ENCODE measurements at places on chromosomes 12 and 14.

GRCh38 chr12:5771756-5772155 lies 173.3 kb downstream of the ANO2 start:
- no peak for DNase-seq

- peak; percentile 79 for DNase-seq
These were observed 63.8 kb upstream of the SSTR1 start for GRCh38 chr14:38143659-38144505.

DNA sequence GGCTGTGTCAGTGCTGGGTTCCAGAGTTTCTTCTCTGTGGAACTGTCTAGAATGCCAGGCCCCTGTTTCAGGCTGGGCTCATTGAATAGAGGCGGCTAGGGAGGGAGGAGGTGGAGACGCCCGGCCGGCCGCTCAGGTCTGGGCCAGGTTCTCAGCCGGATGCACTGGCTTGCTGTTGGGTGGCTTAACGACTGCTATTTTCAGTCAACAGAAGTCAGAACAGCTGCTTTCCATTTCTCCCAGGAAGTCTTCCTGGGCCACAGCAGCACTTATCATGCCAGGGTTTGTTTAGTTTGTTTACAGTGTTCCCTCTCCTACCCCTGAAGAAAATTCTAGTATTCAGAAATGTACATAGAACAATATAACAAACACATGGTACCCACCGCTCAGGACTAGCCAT lies 26.0 kb upstream of the VPS37B start:
- no peak for DNase-seq

GRCh38 chr12:49809906-49810389 lies 18.3 kb downstream of the NCKAP5L start:
- DNase-seq, result no peak

DNA sequence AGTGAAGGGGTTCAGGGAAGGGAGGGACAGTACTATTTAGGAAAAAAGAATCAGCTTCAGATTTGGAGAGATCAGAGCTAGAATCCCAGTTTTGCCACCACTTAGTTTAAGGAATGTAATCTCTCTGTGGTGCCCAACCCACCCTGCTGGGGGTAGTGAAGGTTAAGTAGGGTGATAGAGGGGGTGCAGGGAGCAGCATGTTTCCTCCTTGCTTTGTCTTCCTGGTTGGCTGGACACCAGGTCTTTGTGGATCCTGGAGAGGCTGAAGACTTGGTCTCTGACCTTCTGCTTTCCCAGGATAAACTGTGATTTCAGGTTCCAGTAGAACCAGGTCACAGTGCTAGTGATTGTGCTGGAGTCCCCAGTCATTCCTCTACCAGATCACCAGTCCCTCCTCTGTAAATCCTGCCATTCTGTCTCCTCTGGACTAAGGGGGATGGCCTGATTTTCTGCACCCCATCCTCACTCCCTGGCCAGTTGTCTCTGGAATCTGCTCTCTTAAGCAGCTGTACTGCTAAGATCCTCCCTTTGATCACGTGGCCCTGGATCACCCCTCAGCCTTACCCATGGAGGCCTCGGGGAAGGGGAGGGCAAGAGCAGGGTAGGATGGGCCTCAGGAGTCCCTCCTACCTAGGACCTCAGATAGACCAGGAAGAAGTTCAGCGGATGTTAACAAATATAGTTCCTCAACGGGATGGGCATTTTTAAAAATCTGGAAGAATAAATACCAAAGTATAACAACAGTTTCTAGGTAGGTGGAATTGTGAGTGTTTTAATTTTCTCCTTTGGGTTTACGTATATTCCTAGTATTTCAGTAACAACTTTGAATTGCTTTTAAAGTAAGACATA lies 3.1 kb downstream of the MAP3K12 start:
- DNase-seq, result peak; percentile 81

GRCh38 chr12:12019881-12020280 lies 50.9 kb upstream of the BCL2L14 start:
- no peak for DNase-seq

DNA sequence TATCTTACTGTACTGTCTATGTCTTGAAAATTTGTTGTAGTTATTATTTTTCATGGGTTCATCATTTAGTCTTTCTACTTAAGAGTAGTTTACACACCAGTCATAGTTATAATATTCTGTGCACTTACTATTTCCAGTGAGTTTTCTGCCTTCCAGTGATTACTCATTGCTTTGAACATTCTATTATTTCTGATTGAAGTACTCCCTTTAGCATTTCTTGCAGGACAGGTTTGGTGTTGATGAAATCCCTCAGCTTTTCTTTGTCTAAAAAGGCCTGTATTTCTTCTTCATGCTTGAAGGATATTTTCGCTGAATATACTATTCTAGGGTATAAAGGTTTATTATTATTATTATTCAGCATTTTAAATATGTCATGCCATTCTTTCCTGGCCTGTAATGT lies 66.8 kb downstream of the TSPAN8 start:
- no peak for DNase-seq

DNA sequence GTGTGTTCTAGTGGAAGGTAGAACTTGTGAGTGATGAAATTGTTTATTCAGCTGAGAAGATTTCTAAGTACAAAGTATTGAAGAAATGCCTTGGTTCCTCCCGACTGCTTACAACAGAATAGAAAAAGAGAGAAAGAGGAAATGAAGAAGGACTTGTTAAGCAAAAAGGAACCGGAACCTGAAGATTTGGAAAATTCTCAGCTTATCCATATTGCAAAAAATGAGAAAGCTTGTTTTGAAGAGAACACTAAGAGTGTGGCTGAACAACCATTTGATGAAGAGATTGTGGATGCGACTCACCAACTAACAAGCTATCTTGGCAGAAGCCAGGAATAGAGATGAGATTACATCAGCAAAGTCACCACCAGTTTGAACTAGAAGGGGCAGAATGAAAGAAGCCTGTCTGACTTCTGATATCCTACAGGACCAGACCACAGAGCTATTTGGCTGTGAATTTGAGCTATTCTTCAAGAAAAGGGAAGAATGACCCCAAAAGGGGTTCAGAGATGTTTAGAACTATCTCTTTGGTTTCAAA lies 15.1 kb downstream of the NDUFA9 start:
- DNase-seq, result peak; percentile 83

- DNase-seq, result no peak
These were observed 9.3 kb downstream of the TESPA1 start for GRCh38 chr12:54975272-54975671.

DNA sequence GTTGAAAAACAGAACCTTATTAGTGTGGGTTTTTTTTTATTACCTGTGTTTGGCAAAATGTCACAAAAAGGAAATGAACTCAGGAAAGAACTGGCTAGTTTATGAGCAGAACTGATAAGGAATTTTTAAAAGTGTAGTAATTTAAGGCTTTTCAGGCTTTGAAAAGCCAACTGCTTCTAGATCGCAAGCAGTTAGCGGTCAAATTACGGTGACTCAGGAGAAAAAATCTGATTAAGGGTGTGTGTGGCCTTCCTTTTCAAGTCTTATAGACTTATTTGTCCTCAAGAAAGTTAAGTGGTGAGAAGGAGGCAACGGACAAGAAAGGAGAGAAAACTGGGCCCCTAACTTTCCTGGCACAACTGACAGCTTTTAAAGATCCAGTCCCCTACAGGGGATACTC lies 33.4 kb downstream of the PDZRN4 start:
- no peak for DNase-seq

DNA sequence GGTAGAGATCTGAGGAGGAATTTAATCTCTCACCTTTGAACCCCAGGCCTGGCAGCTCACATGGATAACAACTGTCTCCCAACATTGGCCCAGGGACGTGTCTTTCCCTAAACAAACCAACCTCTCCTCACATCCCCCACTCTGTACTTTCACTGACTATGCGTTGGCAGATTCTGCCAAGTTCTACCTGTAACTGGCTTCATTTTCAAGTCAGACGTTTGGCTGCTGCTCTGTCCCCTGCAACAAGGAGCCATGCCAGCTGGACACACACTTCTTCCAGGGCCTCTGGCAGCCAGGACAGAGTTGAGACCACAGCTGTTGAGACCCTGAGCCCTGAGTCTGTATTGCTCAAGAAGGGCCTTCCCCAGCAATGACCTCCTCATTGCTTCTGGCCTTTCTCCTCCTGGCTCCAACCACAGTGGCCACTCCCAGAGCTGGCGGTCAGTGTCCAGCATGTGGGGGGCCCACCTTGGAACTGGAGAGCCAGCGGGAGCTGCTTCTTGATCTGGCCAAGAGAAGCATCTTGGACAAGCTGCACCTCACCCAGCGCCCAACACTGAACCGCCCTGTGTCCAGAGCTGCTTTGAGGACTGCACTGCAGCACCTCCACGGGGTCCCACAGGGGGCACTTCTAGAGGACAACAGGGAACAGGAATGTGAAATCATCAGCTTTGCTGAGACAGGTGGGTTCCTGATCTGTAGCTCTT lies at the start of gene INHBC:
Gene INHBC, plus strand, starts transcription at position 268 of the 707 bp plus-strand sequence. Its CDS starts 103 bp downstream, at position 371.
- DNase-seq, result no peak

DNA sequence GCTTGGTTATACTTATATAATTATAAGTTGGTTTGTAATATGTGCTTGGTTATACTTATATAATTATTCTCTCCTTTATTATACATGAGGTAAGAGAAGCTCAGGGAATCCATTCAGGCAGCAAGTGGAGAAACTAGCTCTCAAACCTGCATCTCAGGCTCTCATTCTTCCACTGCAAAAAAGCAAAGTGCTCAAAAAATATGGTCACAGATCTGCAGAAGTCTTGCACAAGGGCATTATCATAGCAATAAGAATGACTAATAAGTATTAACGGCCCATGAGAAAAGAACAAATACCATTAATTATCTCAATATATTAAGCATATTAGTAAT lies 476 bp upstream of the TRAFD1 start:
- no peak for DNase-seq

- peak; percentile 38 for DNase-seq
These were observed 95.7 kb downstream of the PDE3A start for GRCh38 chr12:20463913-20464524.

DNA sequence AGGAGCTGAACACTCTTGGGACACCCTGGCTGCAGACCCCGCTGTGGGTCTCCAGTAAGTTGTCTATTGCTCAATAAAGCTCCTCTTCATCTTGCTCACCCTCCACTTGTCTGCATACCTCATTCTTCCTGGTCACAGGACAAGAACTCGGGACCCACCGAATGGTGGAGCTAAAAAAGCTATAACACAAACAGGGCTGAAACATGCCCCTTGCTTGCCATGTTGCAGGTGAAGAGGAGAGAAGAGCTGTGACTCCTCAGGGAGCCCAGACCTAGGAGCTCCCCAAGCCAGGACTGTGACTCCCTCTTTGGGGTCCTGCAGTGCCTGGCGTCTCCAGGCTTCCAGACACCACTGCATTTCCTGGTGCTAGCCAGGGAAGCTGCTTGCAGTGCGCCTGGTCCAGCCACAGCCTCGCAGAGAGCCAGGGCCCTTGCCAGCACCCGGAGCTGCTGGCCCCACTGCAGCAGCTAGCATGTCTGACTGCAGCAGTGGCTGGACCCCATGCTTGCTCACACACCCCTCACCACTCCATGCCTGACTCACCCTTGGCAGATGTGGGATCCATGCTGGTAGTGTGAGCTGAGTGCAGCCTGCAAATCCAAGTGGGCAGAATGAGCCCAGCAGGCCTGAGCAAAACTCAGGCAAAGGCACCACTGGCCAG lies 37.1 kb upstream of the OR5AU1 start:
- DNase-seq, result no peak

DNA sequence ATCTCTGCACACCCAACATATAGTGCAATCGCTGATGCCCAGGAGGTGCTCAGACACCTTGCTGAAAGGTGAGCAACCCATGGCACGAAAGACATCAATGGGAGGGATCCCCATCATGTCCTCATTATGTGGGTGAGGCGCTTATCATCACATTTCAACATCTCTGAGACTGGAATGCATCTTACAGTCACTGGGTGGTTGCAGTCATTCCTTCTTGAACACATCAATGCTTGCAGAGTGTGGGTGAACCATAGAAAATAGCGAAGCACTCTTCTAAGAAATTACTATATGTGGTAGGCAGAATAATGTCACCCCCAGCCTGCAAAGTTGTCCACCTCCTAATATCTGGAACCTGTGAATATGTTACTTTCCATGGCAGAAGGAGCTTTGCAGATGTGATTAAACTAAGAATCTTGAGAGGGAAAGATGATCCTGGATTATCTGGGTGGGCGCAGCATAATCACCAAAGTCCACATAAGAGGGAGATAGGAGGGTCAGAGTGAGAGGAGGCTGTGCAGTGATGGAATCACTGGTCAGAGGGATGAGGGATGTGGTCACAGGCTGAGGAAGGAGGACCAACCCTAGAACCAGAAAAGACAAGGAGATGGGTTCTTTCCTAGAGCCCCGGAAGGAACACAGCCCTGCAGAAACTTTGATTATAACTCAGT lies 51.2 kb downstream of the GLRX5 start:
- no peak for DNase-seq

DNA sequence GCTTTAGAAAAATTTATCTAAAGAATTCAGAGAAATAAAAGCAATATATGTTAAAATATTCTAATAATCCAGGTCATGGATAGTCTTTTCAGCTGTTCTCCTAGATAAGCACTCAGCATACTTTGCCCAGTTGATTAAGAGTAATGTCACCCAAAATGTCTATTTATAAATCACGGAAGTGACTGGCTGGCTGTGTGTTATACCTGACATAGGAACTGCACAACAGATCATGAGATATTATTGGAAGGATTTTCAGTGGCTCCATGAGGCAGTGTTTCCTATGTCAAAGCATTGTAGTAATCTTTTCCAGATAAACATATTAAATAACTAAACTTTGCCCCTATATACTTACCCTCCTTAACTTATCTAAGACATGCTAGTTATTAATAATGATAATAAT lies 128.8 kb downstream of the ITPR2 start:
- no peak for DNase-seq

- DNase-seq, result no peak
These were observed 85.3 kb downstream of the PRKCH start for GRCh38 chr14:61406675-61407074.
